ENCODE measurements at places on chromosomes 7 and 10. TPM values are rescaled to one million over a fixed set of nuclear protein-coding genes. Genes with fewer than 3 reads are reported as not detected.

DNA sequence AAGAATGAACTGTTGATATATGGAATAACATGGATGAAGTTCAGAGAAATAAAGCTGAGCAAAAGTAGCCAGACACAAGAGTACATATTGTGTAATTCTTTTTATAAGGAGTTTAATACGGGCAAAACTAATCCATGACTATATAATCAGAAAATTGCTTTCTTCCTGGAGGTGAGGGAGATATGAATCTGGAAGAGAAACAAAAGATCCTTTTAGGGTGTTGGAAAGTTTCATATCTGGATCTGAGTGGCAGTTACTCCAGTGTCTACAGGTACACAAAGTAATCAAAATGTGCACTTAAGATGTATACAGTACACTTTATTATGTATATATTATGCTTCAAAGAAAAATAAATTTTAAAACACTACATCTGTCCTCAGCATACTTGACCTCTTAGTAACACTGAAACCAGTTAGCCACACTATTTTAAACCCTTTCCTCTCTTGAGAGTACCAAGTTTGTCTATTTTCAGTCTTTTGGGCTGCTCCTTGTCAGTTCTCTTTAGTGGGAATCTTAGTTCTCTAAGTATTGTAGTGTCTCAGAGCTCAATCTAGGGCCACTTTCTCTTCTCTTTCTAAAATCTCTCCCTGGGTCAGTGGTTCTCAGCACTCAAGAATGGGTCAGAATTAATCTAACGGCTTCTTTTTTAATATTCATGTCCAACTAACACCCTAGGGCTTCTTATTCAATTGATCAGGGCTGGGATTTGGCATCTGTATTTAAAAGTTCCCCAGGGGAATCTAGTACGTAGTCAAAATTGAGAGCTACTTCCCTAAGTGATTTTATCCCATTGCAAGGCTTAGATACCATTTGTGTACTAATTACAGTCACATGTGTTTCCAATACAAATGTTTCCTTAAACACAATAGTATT, 4.3 kb upstream of the LIPF start:
- DNase-seq: no peak

DNA sequence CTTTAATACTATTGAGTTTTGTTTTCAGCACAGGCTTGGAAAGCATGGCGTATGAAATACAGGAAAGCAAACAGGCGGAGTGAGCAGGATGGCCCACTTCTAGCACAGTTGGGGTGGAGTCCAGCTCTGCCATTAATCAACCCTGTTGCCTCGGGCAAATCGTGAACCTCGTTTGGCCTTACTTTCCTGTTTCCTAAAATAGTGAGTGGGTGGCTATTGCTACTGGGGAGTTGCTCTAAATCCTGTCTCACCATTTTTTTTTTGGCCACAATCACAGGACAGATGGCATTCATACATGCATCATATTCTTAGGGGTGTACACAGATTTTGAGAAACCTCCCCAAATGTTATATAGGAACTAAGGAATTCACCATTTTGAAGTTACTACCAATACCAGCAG, 157.8 kb downstream of the ANLN start:
- DNase-seq: no peak

Gene NUDT13
- 1.7 TPM for total RNA-seq

Gene FANK1
- not detected for total RNA-seq

DNA sequence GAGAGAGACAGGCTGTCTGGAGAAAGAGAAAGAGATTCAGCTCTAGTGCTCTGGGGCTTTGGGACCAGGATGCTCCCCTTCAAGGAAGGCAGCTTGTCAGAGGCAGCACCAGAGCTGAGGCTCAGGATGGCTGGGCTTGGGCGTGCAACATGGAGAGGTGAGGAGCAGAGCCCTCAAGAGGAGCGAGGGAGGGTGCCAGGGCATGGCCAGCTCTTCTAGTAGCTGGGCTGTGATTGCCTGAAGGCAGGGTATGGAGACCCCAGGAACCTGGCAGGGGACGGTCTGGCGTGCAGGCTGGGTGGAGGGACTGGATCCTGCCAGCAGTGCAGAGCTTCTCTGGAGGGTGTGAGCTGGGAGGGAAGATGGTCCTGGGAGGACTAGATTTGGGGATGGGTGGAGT, 40.2 kb downstream of the ANTXRL start:
- no peak for DNase-seq

Gene MEST
- total RNA-seq: 5.2 TPM

- no peak for DNase-seq
Measured at GRCh38 chr10:693506-693905, 4.0 kb upstream of the DIP2C start.

GRCh38 chr10:61078542-61079275, 134.7 kb upstream of the RHOBTB1 start:
- DNase-seq: no peak

Gene PTN
- 0.13 TPM for total RNA-seq

DNA sequence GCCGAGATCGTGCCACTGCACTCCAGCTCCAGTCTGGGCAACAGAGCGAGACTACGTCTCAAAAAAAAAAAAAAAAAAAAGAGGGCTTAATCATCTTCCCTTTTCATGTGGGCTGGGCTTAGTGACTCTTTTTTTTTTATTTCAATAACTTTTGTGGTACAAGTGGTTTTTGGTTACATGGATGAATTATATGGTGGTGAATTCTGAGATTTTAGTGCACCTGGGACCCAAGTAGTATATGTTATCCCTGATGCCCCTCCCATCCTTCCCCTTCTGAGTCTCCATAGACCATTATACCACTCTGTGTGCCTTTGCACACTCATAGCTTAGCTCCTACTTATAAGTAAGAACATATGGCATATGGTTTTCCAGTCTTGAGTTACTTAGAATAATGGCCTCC, 4.8 kb upstream of the ADAM12 start:
- no peak for DNase-seq

All from psoas muscle (tissue), 8 donors.